ENCODE measurements at places on chromosomes 11 and 22.

GRCh38 chr11:37857726-37858125 is 1259.7 kb upstream of the RAG2 start:
- ATAC-seq = no peak

GRCh38 chr11:26607725-26608506 is 35.9 kb upstream of the MUC15 start:
- no peak for ATAC-seq

DNA sequence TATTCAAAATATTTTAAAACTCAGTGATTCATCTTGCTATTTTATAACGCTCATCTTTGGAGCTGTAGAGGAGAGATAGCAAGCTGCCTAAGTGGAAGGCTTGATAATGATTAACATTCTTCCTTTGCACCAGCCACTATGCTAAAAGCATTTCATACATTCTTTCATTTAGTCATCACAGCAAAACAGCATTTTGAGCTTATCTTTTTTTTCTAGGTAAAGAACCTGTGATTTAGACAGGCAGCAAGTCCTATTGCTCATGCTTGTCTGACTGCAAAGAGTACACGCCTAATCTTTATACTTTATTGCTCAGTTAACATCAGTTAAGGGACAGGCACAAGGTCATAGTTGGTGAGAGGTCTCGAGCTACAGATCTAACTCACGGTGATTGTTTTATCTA is 713.1 kb upstream of the ARHGAP42 start:
- no peak for ATAC-seq

DNA sequence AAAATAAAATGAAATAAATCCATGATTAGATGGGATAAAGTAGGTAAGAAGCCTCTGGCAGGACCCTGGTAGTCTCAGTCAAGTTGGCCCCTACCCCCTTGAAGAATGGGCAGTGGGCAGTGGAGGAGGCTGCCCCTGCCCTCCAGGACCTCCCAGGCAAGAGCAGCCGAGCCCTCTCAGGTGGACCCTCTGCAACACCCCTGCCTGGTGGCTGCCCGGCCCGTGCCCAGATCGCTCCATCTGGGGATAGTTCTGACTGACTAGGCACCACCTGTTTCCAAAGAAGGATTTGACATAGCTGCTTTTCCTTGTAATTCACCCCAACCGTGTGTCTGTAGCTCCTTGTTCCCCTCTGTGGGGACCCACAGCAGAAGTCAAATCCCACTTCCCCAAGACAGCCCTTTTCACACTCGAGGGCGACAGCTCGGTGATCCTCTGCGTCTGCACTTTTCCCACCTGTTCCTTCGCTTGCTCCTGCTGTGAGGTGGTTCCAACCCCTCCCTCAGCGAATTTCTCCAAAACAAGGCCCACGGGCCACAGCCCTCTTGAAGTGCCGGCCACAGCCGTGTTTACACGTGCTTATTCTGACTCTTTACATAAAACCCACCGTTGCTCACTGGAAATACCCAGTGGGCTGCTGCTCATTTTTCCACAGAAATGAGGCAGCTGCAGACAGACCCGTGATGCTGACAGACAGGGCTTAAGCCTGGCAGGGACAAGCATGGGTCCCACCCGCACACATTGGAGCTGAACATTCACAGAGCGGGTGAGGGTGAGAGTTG is 5.5 kb upstream of the TMPRSS13 start:
- ATAC-seq = peak; percentile 11

DNA sequence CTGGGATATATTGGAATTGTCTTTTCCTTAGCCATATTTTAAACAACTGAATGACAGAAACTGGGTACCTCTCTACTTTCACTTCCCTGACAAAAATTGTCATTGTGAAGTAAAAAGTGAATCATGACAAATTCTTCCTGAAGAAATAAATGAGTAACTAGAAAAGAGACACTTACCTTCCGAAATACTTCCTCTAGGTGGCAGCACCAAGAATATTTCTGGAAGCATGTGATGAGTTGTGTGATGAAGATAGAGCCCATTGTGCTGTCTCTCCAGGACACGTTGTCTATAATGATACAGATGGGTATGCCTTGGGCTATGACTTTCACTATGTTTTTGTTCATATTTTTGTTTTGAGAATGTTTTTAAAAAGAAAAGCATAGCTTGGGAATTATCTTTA is 21.5 kb downstream of the CASP4 start:
- peak; percentile 82 for ATAC-seq

DNA sequence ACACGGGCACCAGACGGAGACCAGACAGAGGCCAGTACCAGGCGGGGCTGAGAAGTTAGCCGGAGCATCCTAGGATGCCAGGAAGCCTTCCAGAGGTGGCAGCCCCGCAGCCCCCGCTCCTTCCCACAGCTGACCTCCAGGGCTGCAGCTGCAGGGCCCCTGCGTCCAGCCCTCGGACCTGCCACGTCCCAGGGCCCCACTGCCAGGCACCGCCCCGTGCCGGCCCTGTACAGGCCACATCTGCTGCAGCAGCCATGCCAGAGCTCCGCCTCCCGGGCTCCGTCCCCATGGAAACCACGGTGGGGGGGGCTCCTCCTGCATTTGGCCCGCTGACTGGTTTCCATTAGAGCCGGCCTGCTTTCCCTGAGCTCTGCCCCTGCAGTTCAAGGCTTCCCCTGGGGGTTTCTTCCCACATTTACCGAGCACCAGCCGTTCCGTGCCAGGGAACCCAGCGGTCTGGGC is 62.5 kb upstream of the PPARA start:
- no peak for ATAC-seq

DNA sequence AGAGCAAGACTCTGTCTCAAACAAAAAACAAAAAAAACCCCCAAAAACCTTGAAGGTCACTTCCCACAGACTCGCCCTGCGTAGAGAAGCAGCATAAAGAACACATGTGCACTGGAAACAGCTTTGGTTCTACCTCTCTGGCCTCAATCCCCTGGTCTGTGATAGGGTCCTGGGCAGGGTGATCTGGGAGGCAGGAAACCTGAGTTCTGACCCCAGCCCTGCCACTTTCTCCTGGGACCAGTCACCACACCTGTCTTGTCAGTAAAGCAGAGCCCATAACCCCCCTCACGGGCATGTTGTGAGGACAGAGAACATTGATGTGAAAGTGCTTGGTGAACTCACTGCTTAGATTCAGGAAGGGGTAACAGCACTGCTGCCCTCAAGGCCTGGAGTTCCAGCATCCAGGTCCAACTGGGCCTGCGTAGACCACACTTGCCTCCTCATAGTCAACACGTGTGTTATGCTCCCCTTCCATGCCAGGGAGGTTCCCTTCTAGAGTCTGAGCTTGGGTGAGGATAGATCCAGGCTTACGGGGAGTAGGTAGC is 11.4 kb downstream of the UCP2 start:
- ATAC-seq = no peak

Measured in activated CD4-positive, CD25-positive, alpha-beta regulatory T cell treated with anti-CD3 and anti-CD28 coated beads, Interleukin-2, amount 50 U/mL, for 24 hours (primary cell).